ENCODE measurements at places on chromosomes 3 and 15.

DNA sequence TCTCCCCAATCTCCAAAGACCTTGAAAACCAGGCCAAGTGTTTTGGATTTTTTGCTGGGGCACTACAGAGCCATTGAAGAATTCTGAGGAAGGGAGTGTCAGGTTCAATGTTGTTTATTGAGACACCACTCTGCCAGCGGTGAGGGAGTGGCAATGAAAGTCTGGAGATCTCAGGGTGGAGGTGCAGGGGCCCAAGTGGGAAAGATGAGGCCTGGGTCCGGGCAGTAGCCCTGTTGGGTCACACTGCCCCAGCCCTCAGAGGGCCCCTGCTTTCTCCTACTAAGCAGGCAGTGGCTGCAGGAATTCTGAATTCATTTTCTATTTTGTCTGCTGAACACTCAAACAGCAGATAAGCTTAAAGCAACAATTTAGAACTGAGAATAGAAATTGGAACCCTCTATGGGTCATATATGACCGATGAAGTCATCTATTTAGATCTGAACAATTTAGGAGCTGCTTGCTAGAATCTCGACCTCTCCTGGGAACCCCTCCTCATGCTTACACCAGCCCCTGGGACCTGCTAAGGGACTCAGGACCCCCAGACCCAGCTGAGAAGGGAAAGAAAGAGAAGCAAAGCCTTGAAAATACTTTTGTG is 17.9 kb downstream of the HRH1 start:
- no peak for DNase-seq

GRCh38 chr15:87634361-87634760 is 622.2 kb downstream of the NTRK3 start:
- DNase-seq: no peak

DNA sequence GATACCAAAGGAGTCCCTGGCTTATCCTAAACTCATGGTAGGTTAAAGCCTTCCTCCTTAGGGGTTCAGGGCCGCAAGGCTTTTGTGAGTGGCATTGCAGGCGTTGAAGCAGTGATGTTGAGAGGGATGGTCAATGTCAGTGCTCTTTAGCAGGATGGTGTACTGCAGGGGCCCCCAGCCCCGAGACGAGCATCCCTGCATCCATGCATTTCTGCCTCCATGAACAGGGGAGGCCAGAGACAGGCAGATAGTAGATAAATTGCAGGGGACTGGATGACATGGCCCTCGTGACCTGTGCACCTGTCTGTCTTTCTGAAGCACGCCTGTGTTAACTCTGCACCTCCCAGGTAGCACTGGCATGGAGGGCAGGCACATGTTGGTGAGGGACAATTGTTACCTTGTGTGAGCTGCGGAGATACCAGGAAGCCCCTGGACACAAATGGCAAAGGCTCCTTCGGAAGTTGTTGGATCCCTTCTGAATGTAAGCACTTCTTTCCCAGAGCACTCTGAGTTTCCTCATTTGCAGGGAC is 133.5 kb downstream of the SNRPN start:
- DNase-seq: no peak

- no peak for DNase-seq
These were observed 181.6 kb downstream of the ADAMTSL3 start for GRCh38 chr15:83835479-83835878.

DNA sequence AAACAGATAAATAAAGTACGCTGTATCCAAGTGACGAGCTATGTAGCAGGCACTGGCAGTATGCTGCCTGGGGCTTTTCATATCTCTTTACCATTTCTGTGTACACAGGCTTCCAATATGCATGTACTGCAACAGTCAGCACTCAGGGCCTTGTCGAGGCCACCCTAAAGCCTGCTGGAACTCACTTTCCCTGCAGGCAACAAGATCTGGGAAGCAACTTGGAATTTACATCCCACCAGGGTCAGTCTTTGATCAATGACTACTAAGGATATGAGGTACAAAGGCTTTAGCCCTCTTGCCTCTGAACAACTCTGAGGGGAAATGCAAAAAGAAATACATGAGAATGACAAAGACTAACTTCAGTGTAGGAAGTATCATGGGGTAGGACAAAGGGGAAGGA is 101.8 kb upstream of the ARL6 start:
- no peak for DNase-seq

DNA sequence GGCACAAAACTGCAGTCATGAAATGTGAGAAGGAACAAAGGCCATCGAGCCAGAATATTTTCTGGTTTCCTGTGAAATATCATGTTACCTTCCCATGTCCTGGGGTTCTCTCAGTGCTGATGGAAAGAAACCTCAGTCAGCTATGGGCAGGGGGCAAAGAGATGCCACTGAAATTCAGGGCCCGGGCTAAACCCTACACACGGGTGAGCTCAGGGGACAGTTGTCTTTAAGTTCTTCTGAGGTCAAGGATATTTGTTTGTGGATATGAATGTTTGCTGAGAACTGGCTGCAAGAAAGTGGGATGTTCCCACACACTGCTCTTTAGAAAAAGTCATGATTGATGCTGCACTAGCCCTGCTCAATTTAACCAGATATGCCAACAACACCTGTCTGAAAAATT is 187.2 kb downstream of the MEX3B start:
- DNase-seq: no peak

- DNase-seq: no peak
These were observed 216.3 kb upstream of the TLE3 start for GRCh38 chr15:70314018-70314354.

DNA sequence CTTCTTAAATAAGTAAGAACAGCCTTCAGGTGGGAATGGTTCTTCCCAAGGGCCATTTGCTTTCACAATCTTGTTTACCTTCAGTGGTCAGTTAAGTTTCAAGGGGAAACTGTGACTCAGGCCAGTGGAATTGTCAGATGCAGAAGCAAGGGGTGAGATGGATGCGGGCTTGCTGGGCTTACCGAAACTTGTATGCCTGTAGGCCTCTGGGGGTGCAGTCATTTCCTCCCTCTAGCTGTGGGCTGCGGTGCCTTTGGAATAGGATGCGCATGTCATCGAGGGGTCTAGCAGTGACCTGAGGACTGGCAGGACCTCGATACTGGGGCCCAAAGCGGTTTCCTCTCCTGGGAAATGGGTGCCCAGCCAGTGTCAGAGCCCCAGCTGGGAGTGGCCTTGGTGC is 121.6 kb downstream of the EEFSEC start:
- DNase-seq: no peak

- DNase-seq: no peak
These were observed 27.3 kb downstream of the OTOL1 start for GRCh38 chr3:161523916-161524315.

DNA sequence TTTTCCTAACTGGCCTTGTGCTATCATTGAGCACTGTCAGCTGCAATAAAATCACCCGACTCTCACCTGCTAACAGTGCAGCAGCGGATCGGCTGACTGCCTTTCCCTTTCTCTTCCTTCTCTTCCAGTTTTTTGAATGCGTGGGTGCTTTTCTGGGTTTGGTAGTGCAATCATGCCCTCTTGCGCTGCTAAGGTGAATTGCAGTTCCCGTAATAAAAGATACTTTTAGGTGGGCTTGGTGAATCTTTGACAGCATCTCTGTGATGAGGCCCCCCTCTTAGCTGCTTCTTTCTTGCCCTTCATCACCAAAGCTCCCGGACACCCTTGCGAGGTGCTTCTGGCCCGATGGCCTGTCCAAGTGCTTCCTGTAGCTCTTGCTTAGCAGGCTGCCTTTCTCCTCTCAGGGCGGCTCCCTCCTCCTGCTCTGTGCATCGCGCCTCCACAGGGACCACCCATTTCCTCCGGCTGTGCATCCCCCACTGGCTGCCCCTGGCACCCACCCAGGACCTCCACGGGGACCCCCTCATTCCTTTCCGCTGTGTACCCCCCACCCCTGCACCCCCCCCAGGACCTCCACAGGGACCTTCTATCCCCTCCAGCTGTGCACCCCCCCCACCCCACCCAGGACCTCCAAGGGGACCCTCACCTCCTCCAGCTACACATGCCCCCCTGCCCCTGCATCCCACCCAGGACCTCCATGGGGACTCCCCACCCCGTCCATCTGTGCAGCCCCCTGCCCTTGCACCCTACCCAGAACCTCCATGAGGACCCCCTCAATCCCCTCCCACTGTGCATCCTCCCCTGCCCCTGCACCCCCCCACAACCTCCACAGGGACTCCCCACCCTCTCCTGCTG is 50.8 kb upstream of the RPL32 start:
- no peak for DNase-seq

GRCh38 chr15:97817276-97817890 is 143.1 kb upstream of the ARRDC4 start:
- no peak for DNase-seq

DNA sequence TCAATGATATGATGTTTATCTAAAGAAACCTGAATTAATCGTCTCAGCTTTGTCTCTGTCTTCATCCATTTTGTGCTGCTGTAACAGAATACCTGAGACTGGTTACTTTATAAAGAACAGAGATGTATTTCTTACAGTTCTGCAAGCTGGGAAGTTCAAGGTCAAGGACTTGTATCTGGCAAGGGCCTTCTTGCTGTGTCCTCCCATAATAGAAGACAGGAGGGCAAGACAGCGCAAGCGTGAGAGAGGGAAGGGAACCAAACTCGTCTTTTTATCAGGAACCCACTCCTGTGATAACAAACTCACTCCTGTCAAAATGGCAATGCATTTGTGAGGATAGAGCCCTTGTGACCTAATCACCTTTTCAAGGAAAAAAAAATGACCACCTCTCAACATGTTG is 131.5 kb downstream of the GHSR start:
- no peak for DNase-seq

DNA sequence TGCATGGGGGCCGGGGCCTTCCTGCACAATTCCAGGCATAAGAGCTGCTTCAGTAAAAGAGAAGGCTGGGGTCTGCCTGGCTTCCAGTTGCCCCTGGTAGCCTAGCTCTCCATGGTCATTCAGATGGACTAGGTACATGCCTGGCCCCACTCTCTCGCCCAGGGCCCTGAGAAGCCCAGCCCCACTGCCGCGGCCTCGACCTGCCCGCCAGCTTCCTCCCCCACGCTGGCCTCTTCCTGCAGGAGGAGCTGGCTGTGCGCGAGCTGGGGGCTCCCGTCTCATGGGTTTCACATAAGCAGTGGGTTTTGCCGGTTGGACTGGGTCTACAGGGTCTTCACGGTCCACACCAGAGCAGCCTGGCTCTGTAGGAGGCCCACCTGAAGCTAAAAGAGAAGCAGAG is 3.6 kb downstream of the PRR20G start:
- no peak for DNase-seq

GRCh38 chr3:123881771-123882170 is 2.4 kb downstream of the MYLK start:
- DNase-seq: no peak

- no peak for DNase-seq
These were observed 23.1 kb upstream of the LEKR1 start for GRCh38 chr3:156802821-156803606.

- no peak for DNase-seq
These were observed 72.8 kb downstream of the SLC9A9 start for GRCh38 chr3:143775459-143775858.

DNA sequence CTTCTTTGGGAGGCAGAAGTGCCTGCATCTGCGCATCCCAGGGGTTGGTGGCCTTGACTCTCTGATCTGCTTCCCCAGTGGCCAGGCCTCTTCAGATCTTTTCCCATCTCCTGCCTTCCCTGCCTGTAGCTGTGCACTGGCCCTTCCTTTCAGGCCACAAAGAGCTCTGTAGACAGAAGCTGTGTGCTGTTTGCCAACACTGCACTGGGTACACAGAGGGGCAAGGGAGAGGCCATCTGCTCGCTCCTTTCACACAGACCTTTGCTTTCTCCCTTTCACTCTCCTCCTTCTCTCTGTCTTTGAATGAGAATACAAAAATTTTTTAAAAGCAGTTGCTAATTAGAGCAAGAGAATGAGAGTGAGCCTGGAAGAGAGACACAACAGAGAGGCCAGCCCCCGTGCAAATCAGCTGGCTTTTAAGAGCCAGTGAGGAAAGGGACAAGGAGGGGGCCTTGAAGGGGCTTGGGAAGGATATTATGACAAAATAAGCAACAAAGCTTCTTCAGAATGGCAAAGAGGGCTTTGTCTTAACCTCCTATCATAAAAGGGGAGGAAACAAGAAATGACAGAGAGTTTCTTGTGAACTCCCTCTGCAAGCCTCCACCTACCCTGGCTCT is 170.9 kb downstream of the EPHB1 start:
- DNase-seq: no peak

DNA sequence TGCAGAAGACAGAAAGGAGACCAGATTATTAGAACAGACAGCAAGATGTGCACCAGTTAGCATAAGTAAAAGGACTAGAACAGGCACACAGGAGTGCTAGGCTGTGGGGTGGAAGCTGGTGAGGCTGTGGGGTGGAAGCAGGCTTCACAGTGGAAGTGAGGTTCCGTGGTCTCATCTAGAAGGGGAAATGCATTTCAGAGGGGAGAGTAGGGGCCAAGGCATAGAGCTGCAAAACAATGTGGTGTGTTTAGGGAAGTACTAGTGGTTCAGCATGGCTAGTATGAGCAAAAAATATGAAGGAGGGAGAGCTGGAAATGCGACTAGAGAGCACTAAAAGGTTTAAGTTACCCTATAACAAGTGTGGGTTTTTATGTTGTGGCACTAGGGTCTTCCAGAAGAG is 6.5 kb downstream of the POPDC2 start:
- DNase-seq: no peak

- DNase-seq: no peak
These were observed 221.0 kb downstream of the ZMAT3 start for GRCh38 chr3:178850450-178851190.

GRCh38 chr3:147620906-147621305 is 211.7 kb downstream of the ZIC1 start:
- no peak for DNase-seq

- DNase-seq: no peak
These were observed 266.7 kb downstream of the SLCO3A1 start for GRCh38 chr15:92120094-92120795.

- DNase-seq: no peak
These were observed 517.5 kb upstream of the UBE2E2 start for GRCh38 chr3:22685597-22685996.

DNA sequence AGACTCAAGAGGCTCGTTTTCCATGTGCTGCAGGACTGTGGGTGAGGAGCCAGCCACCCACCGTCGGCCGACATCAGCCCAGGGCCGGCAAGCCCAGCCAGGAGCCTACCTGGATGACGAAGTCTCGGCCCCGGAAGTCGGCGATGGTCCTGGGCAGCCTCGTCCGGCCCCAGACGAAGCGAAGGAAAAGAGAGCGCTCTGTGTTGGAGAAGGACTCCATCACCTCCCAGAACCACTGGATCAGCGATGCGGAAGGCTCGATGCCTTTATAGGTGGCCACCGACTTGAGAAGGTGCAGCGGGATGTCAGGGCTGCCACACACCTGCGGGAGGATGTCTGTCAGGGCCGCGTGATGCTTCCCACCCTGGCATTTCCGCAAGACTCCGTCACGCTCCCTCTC is 13.8 kb upstream of the OCA2 start:
- DNase-seq: no peak
